ENCODE measurements at places on chromosomes 7 and 10.
A peak's percentile ranks its signal among the peaks of the same experiment; 100 is the strongest.

- no peak for DNase-seq
These were observed 7.1 kb upstream of the FAM204A start for GRCh38 chr10:118349235-118349634.

- DNase-seq, result no peak
These were observed 15.8 kb downstream of the WDFY4 start for GRCh38 chr10:48700493-48700892.

GRCh38 chr10:12416344-12417050 lies 67.2 kb downstream of the CAMK1D start:
- DNase-seq, result no peak

DNA sequence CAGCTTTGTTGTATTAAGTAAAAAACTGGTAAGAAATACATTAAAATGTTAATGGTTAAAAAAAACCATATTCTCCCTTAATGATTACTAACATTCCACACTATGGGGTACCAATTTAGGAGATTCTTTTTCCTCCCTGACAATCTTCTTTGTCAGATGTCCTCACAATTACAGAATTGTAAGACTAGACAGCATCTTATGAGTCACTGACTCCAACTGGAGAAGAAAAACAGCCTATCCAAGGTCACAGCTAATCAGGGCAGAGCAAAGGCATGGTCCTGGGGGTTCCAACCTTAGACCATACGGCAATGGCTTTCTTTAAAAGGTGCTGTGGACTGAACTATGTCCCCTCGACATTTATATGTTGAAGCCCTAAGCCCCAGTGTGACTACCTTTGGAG lies 127.6 kb downstream of the DLG5 start:
- no peak for DNase-seq

GRCh38 chr7:96219378-96220130 lies 102.3 kb downstream of the SLC25A13 start:
- peak; percentile 73 for DNase-seq

GRCh38 chr10:31584876-31585275 lies 265.9 kb downstream of the ZEB1 start:
- DNase-seq, result no peak

- DNase-seq, result no peak
These were observed 49.7 kb downstream of the NRAP start for GRCh38 chr10:113613977-113614690.

DNA sequence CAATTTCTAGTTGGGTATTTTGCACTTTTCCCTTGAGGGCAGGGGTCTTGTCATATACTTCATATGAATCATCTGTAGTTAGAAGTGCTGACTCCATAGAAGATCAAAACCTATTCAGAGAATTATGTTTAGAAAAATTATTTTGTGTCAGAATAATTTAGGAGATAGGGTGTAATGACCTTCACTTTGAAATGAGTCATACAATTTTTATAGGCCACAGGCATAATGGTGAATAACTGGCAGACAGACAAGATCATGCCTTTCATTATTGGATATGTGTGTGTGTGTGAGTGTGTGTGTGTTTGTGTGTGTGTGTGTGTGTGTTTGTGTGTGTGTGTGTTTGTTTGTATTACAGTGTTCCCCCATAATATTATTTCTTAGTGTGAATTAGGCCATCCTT lies 523.0 kb downstream of the ANKRD7 start:
- no peak for DNase-seq

DNA sequence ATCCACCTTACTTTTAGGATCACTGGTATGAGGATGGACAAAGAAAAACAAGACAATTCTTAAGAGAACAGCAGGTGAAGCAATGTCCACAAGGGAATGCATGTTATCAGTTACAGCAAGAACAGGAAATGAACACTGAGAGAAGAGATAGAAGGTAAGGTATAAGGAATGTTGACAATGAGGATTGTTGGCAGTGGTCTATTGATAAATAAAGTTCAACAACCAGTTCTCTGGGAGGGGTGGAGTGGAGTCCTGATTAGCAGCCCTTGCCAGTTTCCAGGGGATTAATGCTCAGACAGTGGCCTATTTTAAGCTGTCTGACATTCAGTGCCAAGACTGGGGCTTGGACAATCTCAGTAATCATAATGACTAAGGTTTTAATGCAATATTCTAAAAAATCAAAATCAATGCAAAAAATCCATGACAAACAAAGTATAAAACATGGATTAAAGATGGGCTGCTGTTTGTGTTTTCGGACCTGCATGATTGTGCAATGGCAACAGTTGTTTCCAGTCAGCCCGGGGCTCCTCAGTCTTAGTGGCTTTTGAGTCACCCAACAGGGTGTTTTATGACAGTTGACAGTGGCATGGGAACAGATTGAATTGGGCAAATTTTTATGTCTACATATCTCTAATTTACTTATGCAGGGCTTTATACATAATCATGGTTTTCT lies 13.8 kb upstream of the AKR1B1 start:
- DNase-seq, result no peak

GRCh38 chr7:157816086-157816485 lies 479.3 kb downstream of the DNAJB6 start:
- DNase-seq, result no peak

- DNase-seq, result peak; percentile 18
These were observed 140.5 kb downstream of the ARL4A start for GRCh38 chr7:12827920-12828319.

All from ELR (cell line).